ENCODE measurements at places on chromosomes 5 and 9.

DNA sequence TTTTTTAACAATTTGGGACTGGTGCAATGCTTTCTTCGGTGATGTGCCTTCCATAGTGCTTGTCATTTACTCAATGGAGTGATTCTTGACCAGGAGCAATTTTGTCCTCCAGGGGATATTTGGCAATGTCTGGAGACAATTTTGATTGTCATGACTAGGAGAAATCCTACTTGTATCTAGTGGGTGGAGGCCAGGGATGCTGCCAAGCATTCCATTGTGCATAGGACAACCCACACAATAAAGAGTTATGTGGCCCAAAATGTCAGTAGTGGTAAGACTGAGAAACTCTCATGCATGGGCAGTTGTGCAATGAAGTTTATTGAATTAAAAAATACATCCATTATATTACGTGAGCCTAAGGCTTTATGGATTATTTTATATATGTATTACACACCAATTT lies 70.5 kb downstream of the FOCAD start:
- DNase-seq: no peak

GRCh38 chr9:89363921-89364665 lies 45.8 kb downstream of the SECISBP2 start:
- DNase-seq: no peak

DNA sequence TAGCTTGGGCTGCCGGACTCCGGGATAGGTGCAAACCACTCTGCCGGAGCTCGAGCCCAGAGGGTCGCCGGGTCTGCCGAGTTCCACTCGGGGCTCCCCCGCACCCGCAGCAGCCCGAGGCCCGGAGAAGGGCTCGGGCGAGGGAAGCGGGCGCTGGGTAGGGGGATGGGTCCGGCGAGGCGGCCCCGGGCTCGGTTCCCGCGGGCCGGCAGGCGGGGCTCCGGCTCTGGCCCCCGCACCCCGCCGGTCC lies 507 bp downstream of the RICTOR start:
- DNase-seq: no peak

- no peak for DNase-seq
Measured at GRCh38 chr9:129206401-129206800, 28.3 kb upstream of the IER5L start.

GRCh38 chr5:176501333-176501732 lies 35.9 kb downstream of the RNF44 start:
- no peak for DNase-seq

DNA sequence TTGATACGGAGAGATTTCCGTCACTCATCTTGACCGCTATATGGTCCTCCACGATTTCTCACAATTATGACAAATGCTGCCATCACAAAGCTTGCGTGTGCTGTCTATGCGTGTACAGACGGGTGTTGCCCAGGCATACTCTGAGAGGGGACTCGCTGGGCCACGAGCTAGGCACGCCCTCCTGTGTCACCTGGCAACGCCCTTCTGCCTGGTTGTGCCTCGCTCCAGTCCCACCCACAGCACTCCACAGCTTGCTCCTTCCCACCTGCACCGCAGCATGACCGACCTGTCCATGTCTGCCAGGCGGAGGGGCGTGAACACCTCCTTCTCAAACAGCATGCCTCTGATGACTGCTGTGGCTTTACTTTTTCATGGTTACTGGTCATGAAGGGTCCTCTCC lies 55.6 kb downstream of the CAMSAP1 start:
- DNase-seq: no peak

GRCh38 chr5:61267116-61267515 lies 64.9 kb upstream of the ZSWIM6 start:
- DNase-seq: no peak

- no peak for DNase-seq
Measured at GRCh38 chr9:2602704-2603116, 18.9 kb upstream of the VLDLR start.

GRCh38 chr9:93043122-93043521 lies 15.4 kb upstream of the SUSD3 start:
- DNase-seq: no peak

DNA sequence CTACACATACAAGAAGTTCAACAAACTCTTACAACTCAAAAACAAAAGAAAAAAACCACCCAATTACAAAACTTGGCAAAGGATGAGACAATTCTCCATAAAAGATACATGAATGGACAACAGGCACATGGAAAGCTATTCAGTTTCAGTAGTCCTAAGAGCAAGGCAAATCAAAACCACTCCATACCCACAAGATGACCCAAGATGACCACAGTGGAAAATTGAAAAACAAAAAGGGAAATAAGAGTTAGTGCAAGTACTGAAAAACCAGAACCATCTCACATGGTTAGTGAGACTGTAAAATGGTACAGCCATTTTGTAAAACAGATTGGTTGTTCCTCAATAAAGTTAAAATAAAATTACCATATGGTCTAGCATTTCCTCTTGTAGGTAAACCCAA lies 287.1 kb upstream of the CDH9 start:
- no peak for DNase-seq

DNA sequence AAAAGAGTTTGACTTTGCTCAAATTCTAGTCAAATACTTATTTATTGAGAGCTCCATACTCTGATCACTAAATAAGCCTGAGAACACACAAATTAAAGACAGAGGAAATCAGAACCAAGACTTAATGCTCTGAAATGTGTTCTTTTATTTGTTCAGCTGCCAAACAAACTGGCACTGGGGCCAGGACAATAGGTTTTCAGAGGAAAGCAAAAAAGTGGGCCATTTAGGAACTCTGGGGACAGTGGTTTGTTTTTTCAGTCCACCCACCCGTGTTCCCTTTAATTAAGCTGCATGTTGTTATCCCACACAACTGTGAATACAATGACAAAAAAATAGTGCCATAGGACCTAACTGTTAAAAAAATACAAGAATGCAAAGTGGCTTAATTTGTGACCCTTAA lies 95.4 kb upstream of the RETREG1 start:
- no peak for DNase-seq

GRCh38 chr5:132180134-132180745 lies 47.4 kb downstream of the P4HA2 start:
- no peak for DNase-seq

GRCh38 chr5:180589771-180590542 lies 1.3 kb downstream of the SCGB3A1 start:
- DNase-seq: no peak

GRCh38 chr9:96062031-96062430 lies 186.5 kb downstream of the ERCC6L2 start:
- DNase-seq: no peak

GRCh38 chr5:79759436-79759835 lies 69.8 kb downstream of the CMYA5 start:
- no peak for DNase-seq

- DNase-seq: no peak
Measured at GRCh38 chr5:1040571-1040970, 32.0 kb downstream of the NKD2 start.

GRCh38 chr9:109568568-109569210 lies 70.6 kb upstream of the PTPN3 start:
- DNase-seq: no peak

DNA sequence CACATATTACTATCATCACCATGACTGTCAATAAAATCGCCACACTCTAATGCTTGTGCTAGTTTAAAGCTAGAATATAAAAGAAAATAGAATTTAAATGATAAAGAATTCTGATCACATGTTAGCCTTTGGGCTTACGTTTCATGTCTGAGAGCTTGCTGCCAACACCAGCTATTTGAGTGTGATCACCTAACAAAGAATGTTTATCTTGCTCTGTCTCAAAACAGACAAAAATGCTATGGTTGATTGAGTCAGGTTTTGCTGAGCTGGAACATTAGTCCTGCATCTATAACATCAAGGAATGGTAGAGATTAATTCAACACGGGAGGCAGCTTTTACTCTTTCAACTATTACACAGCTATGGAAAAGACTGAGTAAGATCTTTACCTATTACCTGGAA lies 50.7 kb downstream of the MSX2 start:
- no peak for DNase-seq

GRCh38 chr9:112757940-112758339 lies 7.4 kb downstream of the SNX30 start:
- no peak for DNase-seq

DNA sequence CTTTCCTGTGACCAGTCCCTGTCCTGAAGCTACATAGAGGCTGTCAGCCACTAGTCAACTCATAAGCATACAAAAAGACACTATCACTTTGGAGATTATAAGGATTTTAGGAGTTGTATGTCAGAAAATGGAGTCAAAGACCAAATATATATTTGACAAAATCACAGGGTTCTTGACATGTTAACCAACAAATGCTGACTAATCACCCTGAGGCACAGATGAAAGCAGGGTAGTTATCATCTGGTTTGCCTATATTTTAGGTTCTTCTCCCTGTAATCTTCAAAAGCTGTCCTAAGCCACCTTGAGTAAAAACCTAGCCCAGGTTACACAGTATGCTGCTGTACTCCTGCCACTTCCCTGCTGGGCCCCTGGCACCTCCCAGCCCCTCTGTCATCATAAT lies 64.7 kb upstream of the ERCC6L2 start:
- DNase-seq: no peak

DNA sequence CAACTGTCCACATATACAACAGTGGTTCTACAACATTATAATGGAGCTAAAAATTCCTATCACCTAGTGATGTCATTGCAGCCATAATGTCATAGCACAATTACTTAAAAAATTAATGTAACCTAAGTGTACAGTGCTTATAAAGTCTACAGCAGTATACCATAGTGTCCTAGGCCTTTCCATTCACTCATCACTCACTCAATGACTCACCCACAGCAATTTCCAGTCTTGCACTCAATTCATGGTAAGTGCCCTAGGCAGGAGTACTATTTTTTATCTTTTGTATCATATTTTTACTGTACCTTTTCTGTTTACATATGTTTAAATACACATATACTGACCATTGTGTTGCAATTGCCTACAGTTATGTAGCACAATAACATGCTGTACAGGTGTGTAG lies 9.6 kb upstream of the PUM3 start:
- no peak for DNase-seq

DNA sequence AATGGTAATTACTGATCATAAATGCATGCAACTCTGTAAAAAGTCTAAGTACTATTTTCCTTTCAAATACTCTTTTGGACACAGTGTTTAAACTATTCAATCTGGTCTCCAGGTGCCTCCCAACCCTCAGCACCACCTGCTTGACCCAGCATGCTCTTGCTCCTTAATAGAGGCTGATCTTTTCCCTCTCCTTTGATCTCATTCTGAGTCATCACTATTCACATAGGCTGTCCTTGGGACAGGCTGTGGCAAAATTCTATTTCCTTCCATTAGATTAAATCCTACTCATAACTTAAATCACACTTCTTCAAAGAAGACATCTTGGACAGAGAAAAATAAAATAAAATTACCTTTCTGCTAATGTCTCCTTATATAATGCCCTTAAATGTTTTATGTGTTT lies 199.4 kb upstream of the ST8SIA4 start:
- no peak for DNase-seq

GRCh38 chr9:128150594-128151308 lies 1.5 kb downstream of the LCN2 start:
- no peak for DNase-seq

Measured in stimulated activated CD8-positive, alpha-beta memory T cell treated with anti-CD3 and anti-CD28 coated beads, Interleukin-15, amount 100 ng/mL, for 48 hours (primary cell).